ENCODE measurements at places on chromosomes 2 and 18. TPM values are rescaled to one million over a fixed set of nuclear protein-coding genes. Genes with fewer than 3 reads are reported as not detected.

AOX1 gene
- 0.10 TPM for total RNA-seq

HOXD13 gene
- not detected for total RNA-seq

GPR75 gene
- 2.3 TPM for total RNA-seq

LRP2 gene
- total RNA-seq: 0.02 TPM

BOLL gene
- not detected for total RNA-seq

SEC11C gene
- total RNA-seq: 54.7 TPM

C2orf81 gene
- 3.3 TPM for total RNA-seq

DYNC1I2 gene
- 51.9 TPM for total RNA-seq

PARD3B gene
- total RNA-seq: 1.3 TPM

RAB12 gene
- 14.3 TPM for total RNA-seq

PPIG gene
- total RNA-seq: 55.9 TPM

REG1B gene
- not detected for total RNA-seq

TDRD15 gene
- total RNA-seq: not detected

SLC39A6 gene
- total RNA-seq: 20.4 TPM

CCL20 gene
- total RNA-seq: not detected

C1GALT1C1L gene
- not detected for total RNA-seq

CTLA4 gene
- 19.1 TPM for total RNA-seq

MGAT4A gene
- total RNA-seq: 92.9 TPM

ELOA2 gene
- total RNA-seq: not detected

NAB1 gene
- 20.4 TPM for total RNA-seq

IL1A gene
- total RNA-seq: 0.33 TPM

ITGAV gene
- total RNA-seq: 7.0 TPM

NAT8 gene
- total RNA-seq: not detected

ASAP2 gene
- total RNA-seq: 0.15 TPM

FIGN gene
- not detected for total RNA-seq

ANKRD30BL gene
- total RNA-seq: not detected

PIEZO2 gene
- total RNA-seq: not detected

Measured in activated naive CD4-positive, alpha-beta T cell treated with anti-CD3 and anti-CD28 coated beads, Interleukin-2, amount 10 ng/mL, durations not matched to agents 5 hours and 36 hours (primary cell).